Activated T-helper 1 cell treated with anti-CD3 and anti-CD28 coated beads, Interleukin-12 subunit alpha, Interleukin-12 subunit beta, Interleukin-2, Interleukin-4 antibody, amounts not matched to agents 30 ng/mL and 10 ng/mL and 1 ng/mL, durations not matched to agents 14 hours and 24 hours and 36 hours (primary cell): ENCODE measurements at places on chromosomes 13 and 19. TPM values are rescaled to one million over a fixed set of nuclear protein-coding genes. Genes with fewer than 3 reads are reported as not detected.
A peak's percentile ranks its signal among the peaks of the same experiment; 100 is the strongest.

Gene BCL3
- total RNA-seq, result 67.2 and 74.6 TPM in 2 replicates

DNA sequence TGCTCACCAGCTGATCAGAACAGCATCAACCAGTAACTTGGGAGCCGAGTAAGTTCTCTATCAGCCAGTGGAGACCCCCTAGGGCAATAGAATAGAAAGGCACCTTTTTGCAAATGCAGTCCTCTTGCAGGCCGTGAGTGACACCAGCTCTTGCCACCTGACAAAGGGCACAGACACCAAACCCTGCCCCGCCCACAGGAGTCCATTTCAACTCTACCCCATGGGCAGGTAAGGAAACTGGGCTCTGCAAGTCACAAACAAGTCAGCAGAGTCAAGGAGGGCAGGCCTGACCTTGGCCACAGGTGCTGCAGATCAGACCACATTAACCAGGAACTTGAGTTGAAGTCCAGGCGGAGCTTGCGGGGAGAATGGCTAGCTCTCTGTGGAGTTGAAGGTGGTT lies 77.4 kb upstream of the SPATA13 start:
- no peak overlapping the region for H3K4me3 ChIP-seq
- no peaks in the 10 kb centered on the region for H3K36me3 ChIP-seq
- H3K27me3 ChIP-seq, result peaks cover 12% of the 10 kb centered on the region

- no peaks in the 10 kb centered on the region for H3K4me1 ChIP-seq
- H3K27me3 ChIP-seq, result peaks cover 2% of the 10 kb centered on the region
- no peak overlapping the region for H3K27ac ChIP-seq
- no peak for DNase-seq
- H3K4me3 ChIP-seq, result no peak overlapping the region
Observed at GRCh38 chr13:79271616-79272015, 134.4 kb downstream of the RBM26 start.

Gene KCNK6
- 21.1 and 22.1 TPM in 2 replicates for total RNA-seq

DNA sequence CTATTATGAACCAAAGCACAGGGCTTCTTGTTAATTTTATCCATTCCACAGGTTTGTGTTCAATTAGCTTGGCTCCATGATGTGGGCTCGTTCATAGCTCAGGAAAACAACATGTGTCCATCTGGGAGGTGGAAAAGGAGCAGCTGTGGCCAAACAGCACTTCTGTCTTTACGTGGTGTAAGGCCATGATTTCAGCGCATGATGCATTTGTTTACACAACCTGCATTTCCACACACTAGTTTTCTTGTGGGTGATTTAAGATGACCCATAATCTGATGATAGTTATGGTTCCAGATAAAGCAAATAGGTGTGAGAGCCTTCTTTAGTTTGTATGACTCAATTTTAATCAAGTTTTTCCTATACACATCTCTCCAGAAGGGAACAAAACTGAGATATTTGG lies 101.7 kb downstream of the TNFRSF19 start:
- H3K27ac ChIP-seq, result no peak overlapping the region
- no peaks in the 10 kb centered on the region for H3K4me1 ChIP-seq
- H3K36me3 ChIP-seq, result no peaks in the 10 kb centered on the region
- DNase-seq, result no peak

GRCh38 chr19:19530423-19530804 lies 1.7 kb downstream of the YJEFN3 start:
- no peak for DNase-seq
- H3K4me3 ChIP-seq, result no peak overlapping the region
- peaks cover 9% of the 10 kb centered on the region for H3K36me3 ChIP-seq
- peaks cover 7% of the 10 kb centered on the region for H3K4me1 ChIP-seq
- no peak overlapping the region for H3K27ac ChIP-seq

DNA sequence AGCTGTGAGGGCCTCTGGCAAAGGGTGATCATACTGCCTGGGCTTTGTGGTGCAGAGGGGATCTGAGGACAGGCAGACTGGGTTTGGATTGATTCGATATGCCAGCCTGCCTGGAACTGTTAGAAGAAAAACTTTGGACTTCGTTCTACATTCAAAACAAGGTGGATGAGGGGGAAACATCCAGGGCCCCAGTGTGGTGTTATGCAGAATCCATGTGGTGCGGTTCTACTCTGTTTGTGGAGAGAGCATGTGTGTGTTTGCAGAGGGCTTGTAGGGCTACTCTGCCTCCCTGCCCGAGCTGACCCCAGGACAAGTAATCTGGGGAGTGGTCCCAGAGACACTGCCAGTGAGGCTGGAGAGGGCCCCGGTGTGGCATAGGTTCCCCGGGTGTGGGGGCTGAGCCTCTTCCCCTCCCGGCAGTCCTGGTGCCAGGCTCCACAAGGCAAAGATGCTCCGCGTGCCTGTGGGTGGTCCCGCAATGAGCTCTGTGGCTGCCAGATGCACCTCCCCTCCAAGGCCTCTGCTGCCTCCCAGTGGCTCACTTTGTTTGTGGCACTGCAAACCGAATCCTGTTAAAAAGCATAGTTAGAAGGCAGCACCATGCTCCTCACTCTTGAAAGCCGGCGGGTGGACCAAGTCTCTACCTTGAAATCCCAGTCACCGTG lies 22.3 kb upstream of the TFDP1 start:
- no peaks in the 10 kb centered on the region for H3K4me1 ChIP-seq
- DNase-seq, result no peak
- H3K27ac ChIP-seq, result no peak overlapping the region
- no peaks in the 10 kb centered on the region for H3K36me3 ChIP-seq
- H3K27me3 ChIP-seq, result peaks cover 9% of the 10 kb centered on the region
- H3K4me3 ChIP-seq, result no peak overlapping the region

GRCh38 chr19:39207293-39207836 lies 3.3 kb upstream of the SYCN start:
- H3K36me3 ChIP-seq, result no peaks in the 10 kb centered on the region
- H3K27me3 ChIP-seq, result peaks cover 19% of the 10 kb centered on the region
- no peaks in the 10 kb centered on the region for H3K4me1 ChIP-seq
- DNase-seq, result no peak
- H3K27ac ChIP-seq, result no peak overlapping the region

GRCh38 chr19:6738787-6739389 lies 592 bp upstream of the TRIP10 start:
- H3K4me1 ChIP-seq, result peaks cover 42% of the 10 kb centered on the region
- no peak for DNase-seq
- H3K36me3 ChIP-seq, result peaks cover 20% of the 10 kb centered on the region
- H3K4me3 ChIP-seq, result peak overlapping the region; percentile 96
- H3K27ac ChIP-seq, result peak overlapping the region; percentile 99
